ENCODE measurements at places on chromosomes 1 and 21. TPM values are rescaled to one million over a fixed set of nuclear protein-coding genes. Genes with fewer than 3 reads are reported as not detected.

GRCh38 chr1:153616917-153617311 lies 789 bp upstream of the S100A14 start:
- peaks cover 6% of the 10 kb centered on the region for H3K36me3 ChIP-seq
- no peaks in the 10 kb centered on the region for H3K4me1 ChIP-seq

RIIAD1 gene
- total RNA-seq = 3.8 TPM

KRTAP13-2 gene
- total RNA-seq = not detected

GRCh38 chr1:10685196-10685807 lies 111.1 kb downstream of the CASZ1 start:
- H3K27me3 ChIP-seq = peaks cover 15% of the 10 kb centered on the region
- H3K4me1 ChIP-seq = peaks cover 50% of the 10 kb centered on the region
- H3K4me3 ChIP-seq = no peak overlapping the region
- H3K36me3 ChIP-seq = no peaks in the 10 kb centered on the region

- no peak overlapping the region for H3K27ac ChIP-seq
- peak; percentile 39 for DNase-seq
- no peaks in the 10 kb centered on the region for H3K36me3 ChIP-seq
- peak overlapping the region; percentile 84 for H3K4me3 ChIP-seq
- H3K27me3 ChIP-seq = peaks cover 19% of the 10 kb centered on the region
Observed at GRCh38 chr1:68230484-68230802, 1.9 kb downstream of the WLS start.

DNA sequence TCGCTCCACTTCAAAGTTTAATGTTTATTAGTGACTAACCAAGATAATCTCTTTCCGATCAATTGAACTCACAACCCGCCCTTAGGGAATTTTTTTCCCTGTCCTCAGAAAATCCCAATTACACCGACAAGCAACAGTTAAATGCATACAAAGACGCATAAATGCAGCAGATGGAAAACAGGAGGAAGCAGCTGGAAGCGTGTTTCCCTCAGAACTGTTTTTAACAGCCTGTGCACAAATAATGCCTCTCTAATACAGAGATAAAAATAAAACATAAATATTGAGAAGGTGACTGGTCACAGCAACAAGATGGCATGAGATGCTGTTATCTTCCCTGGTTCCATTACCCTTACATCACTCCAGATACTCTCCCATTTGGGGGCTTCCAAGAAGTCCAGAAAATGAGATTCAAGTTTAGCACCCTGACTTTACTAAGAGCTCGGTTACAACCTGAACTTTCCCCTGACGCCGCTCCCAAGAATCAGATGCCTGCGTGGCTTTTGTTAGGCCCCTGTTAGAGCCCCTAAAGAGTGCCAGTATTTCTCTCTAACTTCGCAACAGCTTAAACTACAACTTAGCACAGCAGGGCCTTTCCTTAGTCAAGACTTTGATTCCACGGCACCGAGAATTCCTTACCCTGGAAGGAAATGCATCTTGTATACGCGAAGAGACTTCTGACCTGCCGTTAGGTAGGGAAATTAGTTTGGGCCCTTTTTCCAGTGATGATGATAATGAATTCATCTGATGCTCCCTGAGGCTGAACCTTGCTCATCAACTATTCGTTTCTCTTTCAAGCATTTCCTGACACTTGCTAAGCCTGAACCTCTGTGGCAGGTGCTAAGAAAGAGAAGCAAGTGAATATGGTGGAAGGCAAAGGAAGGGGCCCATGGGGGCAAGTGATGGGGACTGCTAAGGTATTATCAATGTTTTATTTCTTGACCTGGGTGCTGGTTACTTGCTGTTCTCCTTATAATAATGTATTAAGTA lies 137.7 kb upstream of the SMYD2 start:
- peak overlapping the region; percentile 92 for H3K27ac ChIP-seq
- H3K27me3 ChIP-seq = peaks cover 8% of the 10 kb centered on the region
- H3K4me1 ChIP-seq = peaks cover 27% of the 10 kb centered on the region

CATSPERE gene
- 0.59 TPM for total RNA-seq

DNA sequence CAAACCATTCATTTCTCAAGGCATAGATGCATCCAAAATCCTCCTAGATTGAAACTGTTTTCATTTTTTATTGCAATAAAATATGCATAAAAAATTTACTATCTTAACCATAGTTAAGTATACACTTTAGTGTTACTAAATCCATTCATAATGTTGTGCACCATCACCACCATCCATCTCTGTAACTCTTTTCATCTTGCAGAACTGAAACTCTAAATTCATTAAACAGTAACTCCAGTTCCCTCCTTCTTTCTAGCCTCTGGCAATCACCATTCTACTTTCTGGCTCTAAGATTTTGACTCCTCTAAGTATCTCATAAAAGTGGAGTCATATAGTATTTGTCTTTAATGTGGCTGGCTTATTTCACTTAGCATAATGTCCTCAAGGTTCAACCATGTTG lies 236.8 kb downstream of the SMYD3 start:
- no peaks in the 10 kb centered on the region for H3K27me3 ChIP-seq
- no peak overlapping the region for H3K27ac ChIP-seq
- H3K4me1 ChIP-seq = peaks cover 4% of the 10 kb centered on the region
- H3K4me3 ChIP-seq = no peak overlapping the region
- DNase-seq = no peak

GRCh38 chr1:22208268-22208972 lies 65.5 kb upstream of the WNT4 start:
- peaks cover 13% of the 10 kb centered on the region for H3K27me3 ChIP-seq
- no peak overlapping the region for H3K4me3 ChIP-seq
- DNase-seq = peak; percentile 69
- no peak overlapping the region for H3K27ac ChIP-seq

DNA sequence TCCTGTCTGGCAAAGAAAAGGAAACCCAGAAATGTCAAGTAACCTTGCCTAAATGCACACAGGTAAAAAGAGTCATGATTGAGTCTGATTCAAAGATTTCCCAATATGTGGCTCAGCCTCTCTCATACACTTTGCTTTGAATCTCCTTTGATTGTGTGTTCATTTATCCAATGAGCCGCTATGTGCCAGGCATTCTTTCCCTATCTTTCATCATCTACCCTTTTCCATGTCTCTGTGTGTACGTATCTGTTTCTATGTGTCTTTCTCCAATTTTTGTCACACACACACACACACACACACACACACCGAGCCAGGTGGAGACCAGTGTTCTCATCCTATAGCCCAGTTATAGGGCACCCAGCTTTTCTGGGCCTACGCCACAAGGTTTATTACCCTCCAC lies 35.7 kb upstream of the BCL9 start:
- H3K4me1 ChIP-seq = peaks cover 10% of the 10 kb centered on the region
- no peaks in the 10 kb centered on the region for H3K36me3 ChIP-seq
- H3K4me3 ChIP-seq = no peak overlapping the region
- H3K27ac ChIP-seq = no peak overlapping the region
- no peaks in the 10 kb centered on the region for H3K27me3 ChIP-seq
- no peak for DNase-seq

DNA sequence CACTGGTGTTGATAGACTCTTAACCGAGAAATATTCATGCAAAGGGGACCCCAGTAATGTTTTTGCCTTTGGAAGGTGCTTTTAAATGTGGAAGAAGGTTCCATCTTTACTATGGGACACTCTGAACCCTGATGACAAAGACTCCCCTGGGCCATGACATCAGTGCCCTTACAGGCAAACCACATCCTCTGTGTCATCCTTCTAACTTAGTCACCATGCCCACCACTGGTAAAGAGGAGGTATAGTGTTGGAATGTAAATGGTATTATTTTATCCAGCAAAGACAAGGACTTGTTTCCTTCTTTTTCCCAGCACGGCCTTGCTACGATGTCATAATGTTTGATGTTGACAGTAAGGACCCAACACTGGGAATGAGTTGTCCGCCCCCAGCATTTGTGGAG lies 12.6 kb downstream of the METTL13 start:
- H3K36me3 ChIP-seq = no peaks in the 10 kb centered on the region
- peaks cover 2% of the 10 kb centered on the region for H3K27me3 ChIP-seq
- H3K27ac ChIP-seq = no peak overlapping the region
- no peak for DNase-seq

DNA sequence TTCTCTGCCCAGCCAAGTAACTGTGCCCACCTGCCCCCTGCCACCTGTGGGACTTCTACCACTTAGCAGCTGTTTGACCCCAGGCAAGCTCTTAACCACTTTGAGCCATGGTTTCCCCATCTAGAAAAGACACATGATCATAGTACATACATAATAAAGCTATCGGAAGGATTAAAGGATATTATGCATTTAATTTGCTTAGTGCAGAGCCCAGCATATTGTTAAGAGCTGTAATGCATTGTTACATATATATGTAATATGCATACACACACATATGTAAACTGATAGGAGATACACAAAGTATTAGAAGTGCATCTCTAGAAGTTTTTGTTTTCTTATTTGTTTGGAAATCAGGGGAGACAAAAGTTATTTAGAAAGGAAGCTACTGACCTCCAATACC lies 83.5 kb upstream of the ZBTB40 start:
- no peak overlapping the region for H3K27ac ChIP-seq
- peaks cover 4% of the 10 kb centered on the region for H3K4me1 ChIP-seq
- H3K4me3 ChIP-seq = no peak overlapping the region
- H3K27me3 ChIP-seq = peaks cover 15% of the 10 kb centered on the region

CFHR1 gene
- not detected for total RNA-seq

DNA sequence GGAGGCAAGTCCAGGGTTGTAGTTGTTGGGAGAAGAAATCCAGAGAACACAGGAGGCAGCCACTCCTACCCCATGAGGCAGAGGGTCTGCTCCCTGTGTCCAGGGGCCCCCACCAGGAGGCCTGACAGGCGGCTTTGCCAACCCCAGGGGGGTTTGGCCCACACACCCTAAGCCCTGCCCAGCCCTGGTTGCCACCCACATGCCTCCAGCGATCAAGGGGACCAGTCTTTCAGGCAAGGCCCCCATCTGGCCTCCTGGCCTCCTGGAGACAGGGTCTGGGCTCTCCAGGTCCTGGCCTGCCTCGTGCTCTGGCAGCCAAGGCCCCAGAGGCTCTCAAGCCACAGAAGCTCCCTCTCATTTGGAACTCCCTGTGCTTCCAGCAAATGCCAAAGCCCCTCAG lies 38.5 kb downstream of the SDC3 start:
- H3K27me3 ChIP-seq = peaks cover 8% of the 10 kb centered on the region
- no peak overlapping the region for H3K4me3 ChIP-seq

CDA gene
- total RNA-seq = not detected

DNA sequence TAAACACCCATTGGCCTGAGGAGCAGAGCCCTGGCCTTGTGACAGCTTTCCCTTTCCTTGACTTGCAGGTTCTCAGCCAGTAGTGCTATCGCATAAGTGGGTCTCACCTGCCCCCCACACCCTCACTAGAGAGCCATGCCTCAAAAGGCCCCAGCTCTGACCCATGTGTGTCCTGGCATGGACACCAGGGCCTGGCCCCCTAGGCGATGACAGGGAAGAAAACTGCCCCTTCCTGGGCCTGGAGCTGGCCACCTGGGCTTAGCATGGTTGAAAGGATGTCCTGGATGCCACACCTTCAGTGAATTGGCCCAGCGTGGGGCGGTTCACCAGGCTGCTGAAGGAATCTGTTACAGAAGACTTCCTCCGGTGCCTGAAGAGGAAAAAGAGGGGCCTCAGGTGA lies 18.5 kb downstream of the TTC39A start:
- no peak for DNase-seq
- no peak overlapping the region for H3K4me3 ChIP-seq
- no peak overlapping the region for H3K27ac ChIP-seq

DNA sequence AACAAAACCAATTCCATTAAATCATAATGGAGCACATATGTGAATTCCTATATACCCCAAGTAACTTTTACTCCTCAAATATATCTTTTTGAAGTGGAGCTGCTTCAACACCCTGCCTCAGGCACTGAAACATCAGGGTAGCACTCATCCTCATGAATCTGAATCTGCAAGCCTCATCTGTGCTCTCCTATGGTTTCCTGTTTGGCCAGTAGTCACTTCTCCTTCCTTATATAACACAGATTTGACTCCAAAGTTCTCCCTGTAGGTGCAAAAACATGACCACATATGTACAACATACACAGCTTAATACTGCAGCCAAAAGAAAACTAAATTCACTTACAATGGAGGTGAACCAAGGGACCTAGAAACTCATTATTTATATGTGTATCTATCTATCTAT lies 7.2 kb downstream of the TRIT1 start:
- H3K4me3 ChIP-seq = no peak overlapping the region
- no peak for DNase-seq
- no peak overlapping the region for H3K27ac ChIP-seq
- no peaks in the 10 kb centered on the region for H3K36me3 ChIP-seq

DNA sequence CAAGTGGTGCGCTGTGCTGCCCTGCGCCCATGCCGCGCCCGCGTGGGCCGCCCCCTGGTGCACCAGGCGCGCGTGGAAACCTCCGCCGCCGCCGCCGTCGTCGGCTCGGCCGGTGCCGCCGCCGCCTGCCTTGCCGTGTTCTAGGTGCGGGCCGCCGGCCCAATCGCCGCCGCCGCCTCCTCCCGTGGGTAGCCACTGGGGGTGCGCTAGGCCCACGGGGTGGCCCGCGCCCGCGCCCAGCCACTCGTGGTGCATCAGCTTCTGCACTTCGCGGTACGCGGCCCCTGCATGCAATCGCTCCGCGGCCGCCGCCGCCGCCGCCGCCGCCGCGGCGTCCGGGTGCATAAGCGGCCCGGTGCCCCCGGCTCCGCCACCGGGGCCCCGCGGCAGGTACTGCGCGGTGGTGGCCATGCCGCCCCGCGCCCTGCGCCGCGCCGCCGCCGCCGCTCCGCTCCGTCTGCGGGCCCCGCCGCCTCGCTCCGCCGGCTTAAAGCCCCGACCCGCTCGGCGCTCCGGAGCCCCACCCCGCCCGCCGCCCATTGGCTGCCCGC lies at the start of gene POU3F1:
Gene POU3F1 (minus strand): TSS at position 461 of the 551 bp plus-strand sequence. CDS start 50 bp downstream, at position 411.
- H3K27me3 ChIP-seq = peaks cover 25% of the 10 kb centered on the region
- peak within 1 kb of the TSS; percentile 86 for H3K4me3 ChIP-seq
- no peak within 1 kb of the TSS for H3K27ac ChIP-seq
- H3K36me3 ChIP-seq = no peaks in the 10 kb centered on the region
- peaks cover 18% of the 10 kb centered on the region for H3K4me1 ChIP-seq
- DNase-seq = no peak

MCOLN2 gene
- total RNA-seq = not detected

VSIG8 gene
- total RNA-seq = not detected

DNA sequence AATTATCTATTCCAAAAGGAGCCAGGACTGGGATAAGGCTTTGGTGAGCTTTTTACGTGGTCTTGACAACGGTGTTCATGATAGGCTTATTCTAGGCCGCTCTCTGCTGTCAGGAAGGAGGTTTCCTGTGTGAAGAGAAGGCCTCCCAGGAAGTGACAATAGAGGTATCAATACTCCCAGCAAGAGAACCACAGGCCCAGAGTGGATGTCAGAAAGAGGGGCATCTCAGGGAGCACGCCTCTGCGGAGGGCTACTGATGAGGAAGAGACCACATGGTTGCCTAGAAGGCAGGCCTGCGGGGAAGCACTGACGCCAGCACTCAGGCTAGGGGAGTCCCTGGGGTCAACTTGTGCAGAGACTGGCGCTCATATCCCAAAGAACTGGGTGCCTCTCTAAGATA lies 60.4 kb downstream of the ITPKB start:
- H3K36me3 ChIP-seq = no peaks in the 10 kb centered on the region
- H3K27ac ChIP-seq = no peak overlapping the region
- DNase-seq = no peak
- H3K4me1 ChIP-seq = peaks cover 25% of the 10 kb centered on the region
- H3K27me3 ChIP-seq = peaks cover 12% of the 10 kb centered on the region

Data from glutamatergic neuron (in vitro differentiated cells).